ENCODE measurements at places on chromosomes 1 and 21.

- no peak for DNase-seq
Observed at GRCh38 chr1:156089704-156090103, 7.4 kb upstream of the MEX3A start.

DNA sequence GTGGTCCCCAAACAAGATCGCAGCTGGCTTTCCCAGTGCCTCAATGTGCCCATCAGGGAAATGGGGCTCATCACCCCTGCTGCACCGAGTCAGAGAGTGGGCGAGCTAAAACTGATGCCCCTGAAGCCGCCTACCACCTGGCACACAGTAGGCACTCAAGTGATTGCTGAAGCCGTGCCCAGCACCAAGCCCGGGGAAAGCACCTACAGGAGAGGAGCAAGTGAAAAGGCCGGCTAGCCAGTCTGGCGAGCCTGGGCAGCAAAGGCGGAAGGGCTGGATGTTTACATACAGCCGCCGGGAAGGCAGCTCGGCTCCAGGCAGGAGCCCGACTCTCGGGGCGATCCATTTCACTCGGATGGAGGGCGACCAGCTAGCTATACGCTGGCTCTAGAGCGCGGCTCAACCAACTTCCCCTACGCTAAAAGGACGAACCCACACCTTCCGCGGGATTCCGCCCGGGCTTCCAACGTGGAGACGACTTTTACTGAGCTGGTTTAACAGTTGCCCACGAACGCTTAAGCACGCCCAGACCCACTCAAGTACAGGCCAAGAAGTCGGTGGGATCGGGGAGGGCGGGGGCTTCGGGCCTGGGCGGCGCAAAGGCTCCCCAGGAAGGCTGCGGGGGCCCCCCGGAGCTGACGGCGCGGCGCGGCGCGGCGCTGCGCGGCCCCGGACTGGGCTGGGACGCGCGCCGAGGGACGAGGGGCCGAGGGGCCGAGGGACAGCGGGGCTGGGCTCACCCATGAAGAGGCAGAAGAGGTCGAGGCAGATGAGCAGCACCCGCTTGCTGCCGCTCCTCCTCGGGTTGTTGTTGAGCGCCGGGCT is 1.0 kb downstream of the PLPP3 start:
- DNase-seq, result no peak

GRCh38 chr1:113930499-113931161 is 1.5 kb downstream of the HIPK1 start:
- peak; percentile 68 for DNase-seq

- no peak for DNase-seq
Observed at GRCh38 chr21:20419772-20420171, 578.4 kb upstream of the NCAM2 start.

DNA sequence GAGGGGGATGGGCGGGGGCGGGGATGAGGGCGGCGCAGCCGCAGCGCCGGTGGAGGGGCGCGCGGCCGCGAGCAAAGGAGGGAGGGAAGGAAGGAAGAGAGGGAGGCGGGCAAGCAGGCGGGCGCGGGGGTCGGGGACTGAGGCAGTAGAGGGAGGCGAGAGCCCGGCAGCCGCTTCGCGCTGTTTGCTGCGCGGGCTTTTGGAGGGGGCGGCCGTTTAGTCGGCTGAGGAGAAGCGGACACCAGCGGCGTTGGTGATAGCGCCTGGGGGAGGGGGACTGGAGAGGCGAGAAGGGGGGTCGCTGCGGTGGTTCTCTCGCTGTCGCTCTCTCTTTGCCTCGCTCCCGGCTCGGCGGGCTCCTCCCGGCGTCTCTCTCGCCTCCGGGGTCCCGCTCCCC is at the start of gene HS2ST1:
TSS of gene HS2ST1 (plus strand) at position 35 of the 397 bp plus-strand sequence.
- DNase-seq, result no peak

DNA sequence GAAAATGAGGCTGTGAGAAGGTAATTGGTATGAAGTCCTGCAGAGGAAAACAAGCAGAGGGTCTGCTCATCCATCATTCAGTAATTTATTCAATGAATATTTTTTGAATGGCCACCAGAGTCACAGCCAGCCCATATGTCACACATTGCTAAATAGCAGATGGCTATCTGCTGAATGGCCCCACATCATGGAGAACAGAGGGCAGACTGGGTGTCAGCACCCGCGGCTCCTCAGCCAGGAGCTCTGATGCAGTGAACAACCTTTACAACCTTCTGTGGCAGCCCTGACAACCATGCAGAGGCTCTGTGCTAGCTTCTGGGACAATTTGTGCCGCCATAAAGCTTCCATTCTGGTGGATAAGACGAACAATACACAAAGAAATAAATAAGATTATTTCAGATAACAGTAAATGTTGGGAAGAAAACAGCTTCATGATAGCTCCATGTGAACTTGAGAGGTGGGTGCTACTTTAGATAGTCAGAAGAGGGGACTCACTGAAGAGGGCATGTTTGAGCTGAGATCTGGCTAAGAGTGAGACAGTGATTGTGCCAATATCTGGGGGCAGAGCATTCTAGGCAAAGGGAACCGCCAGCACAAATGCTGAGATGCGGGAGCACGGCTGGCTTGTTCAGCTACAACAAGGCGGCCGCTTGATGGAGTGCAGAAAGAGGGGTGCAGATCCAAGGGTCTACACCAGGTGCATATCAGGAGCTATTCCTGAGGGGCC is 2.8 kb upstream of the C1orf210 start:
- DNase-seq, result no peak

- DNase-seq, result peak; percentile 36
Observed at GRCh38 chr1:113783254-113784103, 24.2 kb upstream of the PHTF1 start.

DNA sequence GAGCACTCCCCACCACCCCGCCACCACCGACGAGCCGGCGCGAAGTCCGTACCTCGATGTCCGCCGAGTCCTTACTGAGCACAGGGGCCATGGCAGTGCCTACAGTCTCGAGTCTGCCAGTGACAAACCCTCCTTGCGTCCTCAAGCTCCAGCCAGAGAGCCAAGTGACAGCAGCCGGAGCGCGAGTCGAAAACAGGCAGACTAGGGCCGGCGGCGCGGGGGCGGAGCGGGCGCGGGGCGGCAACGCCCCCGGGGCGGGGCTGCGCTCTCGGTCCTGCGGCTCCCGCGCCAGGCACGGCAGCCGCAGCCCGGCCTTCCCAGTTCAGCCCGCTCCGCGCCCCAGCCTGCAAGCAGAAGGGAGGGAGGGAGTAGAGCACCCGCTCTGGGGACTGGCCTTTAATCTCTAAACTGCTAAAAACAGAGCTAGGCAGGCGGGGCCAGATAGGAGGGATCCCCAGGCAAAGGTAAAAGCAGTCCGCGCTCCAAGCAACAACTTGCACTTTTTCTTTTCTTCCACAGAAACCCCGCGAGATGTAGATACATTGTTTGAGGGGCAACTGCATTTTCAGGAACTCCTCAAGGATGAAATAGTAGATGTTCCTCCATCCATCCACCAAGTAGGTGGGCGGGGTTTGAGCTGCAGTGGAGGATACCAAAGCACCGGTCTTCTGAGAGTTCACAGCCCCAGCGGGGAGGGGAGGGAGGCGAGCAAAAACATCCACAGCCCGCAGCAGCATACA is at the start of gene DPYD:
TSS of gene DPYD (minus strand) at position 203 of the 740 bp plus-strand sequence. CDS start at position 91, 112 bp downstream.
- DNase-seq, result peak; percentile 77

- no peak for DNase-seq
Observed at GRCh38 chr1:231774719-231775335, 148.2 kb downstream of the DISC1 start.

DNA sequence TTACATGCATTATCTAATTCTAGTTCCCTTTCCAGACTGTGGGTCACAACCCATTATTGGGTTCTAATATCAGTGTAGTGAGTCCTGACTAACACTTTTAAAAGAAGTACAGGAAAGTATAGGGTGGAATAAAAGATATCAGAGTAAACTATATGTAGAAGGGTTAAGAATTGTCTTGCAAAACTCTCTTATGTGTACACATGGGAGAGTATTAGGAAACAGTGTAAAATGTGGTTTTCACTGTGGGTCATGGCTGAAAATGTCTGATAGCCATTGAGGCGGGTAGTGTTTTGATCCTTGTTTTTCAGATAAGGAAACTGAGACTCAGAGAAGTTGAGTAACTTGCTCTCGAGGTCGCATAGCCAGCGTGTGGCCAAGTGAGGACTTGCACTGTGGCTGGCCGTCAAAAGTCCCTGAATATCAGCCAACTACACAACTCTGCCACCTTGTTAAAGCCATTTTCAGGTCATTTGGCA is 18.5 kb upstream of the MTARC1 start:
- no peak for DNase-seq

DNA sequence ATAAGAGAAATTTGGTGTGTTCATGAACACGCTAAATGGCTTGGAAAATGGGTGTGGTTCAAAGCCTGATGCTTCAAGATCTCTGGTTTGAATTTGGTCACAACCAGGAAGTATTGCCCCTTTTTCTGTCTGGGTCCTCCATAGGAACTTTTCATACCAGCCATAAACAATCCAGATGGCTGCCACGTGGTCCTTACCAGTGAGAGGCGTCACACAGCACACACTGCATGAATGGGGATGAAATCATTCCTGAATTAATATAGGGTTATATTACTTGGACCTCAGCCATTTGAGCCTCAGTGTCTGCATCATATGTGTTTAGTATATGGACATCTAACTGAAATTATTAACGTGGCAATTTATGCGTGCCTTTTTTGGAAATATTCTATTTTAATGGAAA is 64.0 kb downstream of the PRRX1 start:
- DNase-seq, result no peak

DNA sequence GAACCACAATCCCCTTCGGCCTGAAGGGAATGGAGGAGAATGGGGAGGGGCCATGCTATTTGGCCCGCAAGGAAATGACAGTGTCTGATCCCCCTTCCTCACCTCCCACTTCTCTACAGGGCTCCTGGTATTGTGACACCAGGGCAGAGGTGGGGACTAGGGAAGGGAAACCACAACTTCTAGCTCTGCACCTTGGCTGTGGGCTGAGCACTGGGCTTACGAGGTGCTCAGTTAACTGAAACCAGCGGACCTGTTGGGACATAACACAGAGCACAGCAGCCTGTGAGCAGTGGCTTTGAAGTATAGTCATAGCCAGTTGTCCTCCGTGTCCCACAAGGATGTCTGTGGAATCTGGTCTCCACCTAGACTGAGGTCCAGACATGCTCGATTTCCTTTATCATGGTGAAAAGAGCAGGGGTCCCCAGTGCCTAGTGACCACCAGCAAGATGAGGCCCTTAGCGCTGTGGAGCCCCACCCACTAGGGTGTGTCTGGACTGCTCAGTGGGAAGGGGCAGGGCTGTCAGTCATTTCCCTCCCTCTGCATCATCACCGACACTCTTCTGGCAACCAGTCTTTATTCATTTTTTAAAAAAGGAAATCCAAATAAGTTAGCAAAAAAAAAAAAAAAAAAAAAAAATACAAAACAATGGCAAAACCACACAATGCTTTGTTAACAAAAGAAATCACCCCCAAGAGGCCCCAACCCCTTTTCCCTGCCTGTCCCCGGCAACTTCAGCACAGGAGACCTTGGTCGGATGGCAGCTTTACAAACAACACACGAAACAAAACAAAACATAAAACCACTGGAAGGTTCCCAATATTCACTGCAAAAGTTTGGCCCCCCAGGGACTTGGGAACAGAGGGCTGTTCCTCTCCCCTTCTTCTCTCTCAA is 3.0 kb downstream of the MYOG start:
- DNase-seq, result no peak

DNA sequence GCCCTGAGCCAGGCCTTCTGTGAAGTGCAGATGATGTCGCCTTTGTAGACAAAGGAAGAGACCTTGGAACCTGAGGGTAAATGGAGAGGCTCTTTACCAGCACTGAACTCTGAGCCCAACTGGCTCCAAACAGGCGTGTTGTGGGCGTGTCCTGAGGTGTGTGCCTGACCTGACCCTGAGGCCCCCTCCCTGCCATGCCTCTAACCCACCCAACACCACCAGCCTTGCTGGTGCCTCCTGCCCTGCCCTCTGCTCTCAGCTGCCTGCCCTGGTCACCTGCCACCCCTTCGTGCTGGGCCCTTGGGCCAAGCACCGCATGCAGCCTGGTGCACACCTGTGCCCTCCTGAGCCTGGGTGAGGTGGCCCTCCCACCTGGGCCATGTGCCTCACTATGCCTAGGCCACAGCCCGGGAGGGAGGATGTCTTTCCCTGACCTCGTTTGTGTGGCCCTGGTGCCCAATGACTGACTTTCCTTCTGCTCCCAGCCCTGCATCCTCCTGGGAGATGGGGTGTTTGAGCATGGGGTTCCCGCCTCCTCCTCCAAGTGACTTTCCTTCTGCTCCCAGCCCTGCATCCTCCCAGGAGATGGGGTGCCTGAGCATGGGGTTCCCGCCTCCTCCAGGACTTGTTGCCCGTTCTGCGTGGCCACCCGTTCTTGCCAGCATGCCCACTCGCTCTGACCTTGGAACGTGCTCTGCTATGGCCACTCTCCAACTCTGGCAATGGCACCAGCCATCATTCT is 157.0 kb downstream of the PCBP3 start:
- no peak for DNase-seq

DNA sequence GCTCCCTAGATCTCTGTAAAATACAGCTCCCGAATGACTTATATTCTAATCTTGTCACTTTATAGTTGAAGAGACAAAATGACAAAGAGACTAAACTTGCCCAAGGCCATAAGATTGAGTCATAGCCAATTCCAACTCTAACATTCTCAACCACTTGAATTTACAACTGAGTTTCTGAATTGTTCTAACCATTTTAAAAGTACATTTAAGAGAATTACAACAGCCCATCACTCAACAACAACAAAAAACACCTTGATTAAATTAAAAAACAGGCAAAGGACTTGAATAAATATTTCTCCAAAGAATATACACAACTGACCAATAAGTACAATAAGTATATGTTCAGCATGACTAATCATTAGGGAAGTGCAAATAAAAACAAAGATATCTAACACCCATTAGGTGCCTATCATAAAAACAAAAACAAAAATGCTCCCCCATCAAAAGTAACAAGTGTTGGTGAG is 8.7 kb upstream of the ADCY10 start:
- DNase-seq, result no peak

DNA sequence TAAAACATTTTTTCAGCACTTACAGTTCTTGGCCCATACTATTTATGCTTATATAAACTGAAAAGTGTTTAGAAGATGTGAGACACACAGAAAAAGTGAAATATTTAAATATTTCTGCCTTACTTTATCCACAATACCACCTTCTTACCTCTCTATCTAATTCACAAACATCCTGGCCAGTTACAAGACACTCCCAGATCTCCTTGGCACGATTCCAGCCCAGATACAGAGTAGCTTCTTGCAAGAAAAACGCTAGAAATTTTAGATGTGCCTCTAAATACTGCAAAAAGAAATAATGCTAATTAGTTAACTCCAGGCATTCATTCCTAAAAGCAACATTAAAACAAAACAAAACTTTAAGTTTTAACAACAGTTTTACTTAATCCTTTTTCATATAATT is 68.4 kb downstream of the USP24 start:
- no peak for DNase-seq

GRCh38 chr1:7684861-7685635 is 86.0 kb upstream of the VAMP3 start:
- no peak for DNase-seq

GRCh38 chr1:247529771-247530355 is 6.4 kb downstream of the OR2C3 start:
- no peak for DNase-seq

GRCh38 chr1:189596197-189596596 is 881.5 kb downstream of the BRINP3 start:
- DNase-seq, result no peak

- no peak for DNase-seq
Observed at GRCh38 chr1:234691567-234691966, 81.6 kb upstream of the IRF2BP2 start.
